ENCODE measurements at places on chromosomes 3 and 15. TPM values are rescaled to one million over a fixed set of nuclear protein-coding genes. Genes with fewer than 3 reads are reported as not detected.

- DNase-seq, result no peak
These were observed 246.9 kb upstream of the AGTR1 start for GRCh38 chr3:148450819-148451218.

DNA sequence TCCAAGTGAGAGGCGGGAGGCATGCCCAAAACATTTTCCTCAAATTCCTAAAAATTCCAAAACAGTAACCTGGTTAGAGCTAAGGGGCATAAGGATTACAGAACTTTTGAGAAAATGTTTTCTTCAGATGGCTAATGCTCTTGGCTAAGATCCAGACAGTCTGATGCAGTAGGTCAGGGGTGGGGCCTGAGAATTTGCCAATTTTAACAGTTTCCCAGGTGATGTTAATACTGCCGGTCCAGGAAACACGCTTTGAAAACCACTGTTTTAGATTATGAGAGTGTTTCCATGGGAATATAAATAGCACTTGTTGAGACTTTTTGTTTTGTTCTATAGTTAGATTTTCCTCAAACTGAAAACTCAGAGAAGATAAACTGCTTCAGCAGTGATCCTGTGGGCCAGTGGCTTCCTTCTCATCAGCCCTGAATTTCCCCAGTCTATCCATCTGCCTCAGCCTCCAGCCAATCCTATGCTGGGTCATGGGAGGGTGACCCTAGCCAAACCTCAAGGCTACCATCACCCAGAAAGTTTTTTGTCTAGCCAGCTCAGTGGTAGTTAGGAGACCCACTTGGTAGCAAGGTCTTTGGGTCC is 71.6 kb upstream of the ACP3 start:
- DNase-seq, result no peak

DNA sequence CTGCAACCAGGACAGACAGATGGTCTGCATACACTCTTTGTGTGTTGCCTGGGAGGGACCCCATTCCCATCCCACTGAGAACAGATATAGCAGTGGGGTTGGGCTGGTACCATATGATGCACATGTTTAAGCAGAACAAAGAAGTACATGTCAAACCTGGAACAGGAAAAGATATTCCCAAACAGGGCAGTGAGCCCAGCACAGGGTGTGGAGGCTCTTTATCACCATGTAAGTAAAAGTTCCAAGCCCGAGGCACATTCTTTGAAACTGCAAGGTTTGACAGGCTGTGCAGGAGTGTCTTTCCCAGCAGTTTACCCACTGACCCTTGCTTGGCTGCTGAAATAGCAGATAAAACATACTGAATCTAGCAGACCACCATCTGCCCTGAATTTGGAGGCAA is 5.3 kb upstream of the ZNF445 start:
- DNase-seq, result no peak

GRCh38 chr3:9916346-9916733 is 558 bp upstream of the IL17RC start:
- no peak for DNase-seq

DNA sequence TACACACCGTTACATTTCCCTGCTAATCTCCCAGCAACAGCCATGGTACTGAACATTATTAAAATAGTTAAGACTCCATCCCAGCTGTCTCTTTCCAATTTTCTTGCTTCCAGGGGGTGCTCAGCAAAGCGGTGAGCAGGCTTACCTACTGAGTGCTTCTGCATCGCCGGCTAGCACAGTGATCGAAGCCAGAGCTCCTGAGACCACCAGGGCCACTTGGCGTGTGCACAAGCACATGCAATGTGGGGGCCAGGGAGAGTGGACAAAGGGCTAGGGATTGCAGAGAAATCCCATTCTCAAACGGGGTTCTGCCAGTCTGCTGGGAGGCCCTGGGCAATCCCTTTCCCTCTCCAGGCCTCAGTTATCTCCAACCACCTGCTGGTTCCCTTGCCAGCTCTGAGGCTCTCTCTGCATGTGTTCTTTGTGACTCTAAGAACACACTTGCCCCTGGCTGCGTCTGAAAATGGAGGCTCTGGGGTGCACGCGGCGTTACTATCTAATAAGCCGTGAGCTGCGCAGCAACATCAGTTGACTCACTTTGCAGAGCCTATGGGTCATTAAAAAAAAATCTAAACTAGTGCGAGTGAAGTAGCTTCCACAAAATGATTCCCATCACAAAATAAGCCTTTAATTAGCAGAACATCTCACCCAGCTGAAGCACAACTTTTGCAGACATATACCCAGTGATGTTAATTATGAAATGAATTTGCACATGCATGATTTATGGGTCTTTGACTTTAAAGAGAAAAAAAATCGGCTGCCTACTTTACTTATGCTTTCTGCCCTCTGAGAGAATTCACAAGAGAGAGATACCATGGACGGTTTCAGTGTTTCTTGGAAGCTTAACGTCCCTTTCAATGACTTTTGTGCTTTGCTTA is 271.5 kb downstream of the TLE3 start:
- DNase-seq, result no peak

- DNase-seq, result no peak
These were observed 235.3 kb upstream of the MRPL3 start for GRCh38 chr3:131738095-131738494.

DNA sequence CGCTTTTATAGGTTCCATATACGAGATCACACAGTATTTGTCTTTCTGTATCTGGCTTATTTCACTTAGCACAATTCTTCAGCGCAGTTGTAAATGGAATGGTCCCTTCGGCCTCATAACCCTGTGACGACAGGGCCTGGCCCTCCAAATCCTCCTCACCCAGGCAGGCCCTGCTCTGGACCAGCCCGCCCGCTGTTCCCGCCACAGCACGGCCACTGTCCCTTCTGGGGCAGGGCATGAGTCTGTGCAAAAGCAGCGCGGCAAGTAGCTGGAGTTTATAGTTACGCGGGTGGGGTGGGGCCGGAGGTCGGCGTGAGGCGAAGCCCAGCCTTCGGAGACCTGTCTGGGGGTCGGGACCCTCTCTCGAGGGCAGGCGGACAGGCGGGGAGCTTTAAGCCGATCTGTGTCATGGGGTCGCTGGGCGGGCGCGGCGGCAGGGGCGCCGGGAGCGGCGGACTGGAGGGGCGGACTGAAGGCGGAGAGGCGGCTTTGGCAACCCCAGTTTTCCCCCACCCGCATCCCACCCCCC is 543 bp downstream of the ARPIN start:
- DNase-seq, result peak; percentile 66

- DNase-seq, result no peak
These were observed 8.8 kb upstream of the DPPA2 start for GRCh38 chr3:109325109-109325508.

GCNT3 gene
- 2.4 TPM for total RNA-seq
